Hepatic stellate cell (primary cell): ENCODE measurements at places on chromosomes 16 and 17.

DNA sequence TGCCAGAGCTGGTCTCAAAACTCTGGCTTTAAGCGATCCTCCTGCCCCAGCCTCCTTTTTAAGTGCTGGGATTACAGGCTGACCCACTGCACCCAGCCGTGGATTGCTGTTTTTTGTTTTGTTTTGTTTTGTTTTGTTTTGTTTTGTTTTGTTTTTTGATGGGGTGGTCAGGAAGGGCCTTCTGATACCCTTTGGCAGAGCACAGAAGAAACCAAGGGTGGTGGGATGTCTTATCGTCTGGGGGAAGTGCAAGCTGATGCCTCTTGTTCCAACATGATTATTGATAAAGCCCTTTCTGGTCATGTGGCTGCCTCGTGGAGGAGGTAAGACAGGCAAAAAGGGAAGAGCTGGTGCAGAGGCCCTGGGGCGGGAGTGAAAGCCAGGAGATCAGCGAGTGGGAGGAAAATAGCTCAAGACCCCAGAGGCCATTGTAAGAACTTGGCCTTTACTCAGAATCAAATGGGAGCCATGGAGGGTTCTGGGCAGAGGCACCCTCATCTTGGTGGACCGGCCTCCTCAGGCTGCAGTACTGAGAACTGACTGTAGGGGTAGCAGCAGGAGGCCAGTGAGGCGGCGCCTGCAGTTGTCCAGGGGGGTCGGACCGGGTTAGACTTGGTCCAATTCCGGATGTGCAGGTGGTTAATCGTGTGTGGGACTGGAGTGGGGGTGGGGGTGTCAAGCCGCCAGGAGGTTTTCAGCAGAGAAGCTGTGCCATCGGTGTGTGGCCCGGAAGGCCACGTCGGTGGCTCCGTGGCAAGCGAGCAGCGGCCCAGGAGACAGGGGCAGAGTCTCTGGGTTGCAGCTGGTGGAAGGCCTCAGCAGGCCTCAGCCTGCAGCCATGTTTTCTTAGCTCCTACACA, 84.4 kb upstream of the GSE1 start:
- no peak for DNase-seq

DNA sequence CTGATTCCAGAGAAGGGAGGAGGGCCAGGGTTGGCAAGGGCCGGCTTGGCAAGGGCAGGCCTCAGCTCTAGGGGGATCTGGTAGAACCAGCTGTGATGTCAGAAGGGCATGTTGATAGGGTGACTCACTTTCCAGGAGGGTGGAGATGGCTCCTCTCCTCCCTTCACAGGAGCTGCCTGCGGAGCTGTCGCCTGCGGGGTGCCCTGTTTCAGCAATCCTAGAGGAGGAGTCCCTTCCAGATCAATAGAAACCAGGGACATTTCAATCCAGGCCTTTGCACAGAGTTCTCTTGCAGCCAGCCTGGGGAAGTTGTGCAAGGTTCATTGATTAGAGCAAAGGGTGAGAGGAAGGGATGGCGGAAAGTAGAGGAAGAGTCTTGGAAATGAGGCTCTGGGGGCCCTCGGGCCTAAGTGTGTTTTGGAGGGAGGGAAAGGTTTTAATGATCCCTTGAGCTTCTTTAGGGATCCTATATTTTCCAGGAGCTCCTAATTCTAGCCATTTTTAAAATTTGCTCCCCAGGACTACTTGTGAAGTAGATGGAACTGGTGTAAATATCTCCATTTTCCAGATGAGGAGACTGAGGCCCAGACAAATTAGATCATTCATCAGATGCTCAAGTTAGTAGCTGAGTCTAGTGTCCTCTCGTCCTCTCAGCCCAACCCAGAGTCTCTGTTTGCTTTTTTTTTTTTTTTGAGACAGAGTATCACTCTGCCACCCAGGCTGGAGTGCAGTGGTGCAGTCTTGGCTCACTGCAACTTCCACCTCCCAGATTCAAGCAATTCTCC, 24.8 kb upstream of the CSNK2A2 start:
- DNase-seq, result no peak

DNA sequence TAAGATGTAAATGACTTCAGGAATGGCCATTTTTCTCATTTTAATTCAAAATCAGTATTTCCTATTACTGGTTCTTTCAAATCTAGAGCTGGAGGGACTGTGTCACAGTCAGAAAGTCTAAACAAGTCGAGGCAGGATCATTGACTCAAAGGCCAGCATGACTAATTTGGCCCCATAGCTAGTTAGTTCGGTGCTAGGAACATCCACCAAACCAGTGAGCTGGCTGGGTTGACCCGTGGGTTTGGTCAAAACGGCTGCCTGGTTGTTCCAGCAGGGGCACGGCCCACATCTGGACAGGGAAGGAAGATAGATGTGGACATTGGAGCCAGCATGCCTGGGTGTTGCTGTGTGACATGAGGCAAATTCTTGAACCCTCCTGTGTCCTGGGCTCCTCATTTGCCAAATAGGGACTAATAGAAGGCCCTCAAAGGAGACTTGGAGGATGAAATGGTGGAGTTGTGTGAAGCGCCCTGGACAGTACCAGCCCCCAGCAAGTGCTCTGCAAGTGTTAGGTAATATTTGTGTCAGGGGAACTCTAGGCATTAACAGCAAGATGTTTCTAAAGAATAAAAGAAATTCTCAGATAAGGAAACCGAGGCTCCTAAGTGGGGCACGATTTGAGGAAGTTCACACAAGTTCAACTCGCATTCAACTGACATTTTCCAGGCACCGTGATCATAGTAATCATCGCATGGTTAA, 46.2 kb downstream of the MEOX1 start:
- DNase-seq, result no peak

DNA sequence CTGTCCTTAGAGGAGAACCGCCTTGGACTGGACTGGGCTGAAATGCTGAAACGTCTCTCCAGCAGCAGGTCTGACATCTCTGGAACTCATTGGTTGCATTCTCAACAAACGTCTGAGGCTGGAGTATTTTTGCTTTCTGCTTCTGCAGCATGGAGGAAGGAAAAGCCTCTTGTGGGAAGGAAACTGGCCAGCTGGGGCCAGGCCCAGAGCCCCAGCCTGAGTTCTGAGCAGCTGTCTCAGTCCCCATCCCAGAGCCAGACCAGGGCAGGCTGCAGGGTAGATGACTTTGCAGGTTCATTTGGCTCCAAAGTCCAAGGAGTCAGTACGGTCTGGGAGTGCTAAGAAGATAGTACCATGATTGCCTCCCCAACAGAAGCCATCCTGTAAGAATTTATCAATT, 18.3 kb downstream of the TEKT3 start:
- no peak for DNase-seq

GRCh38 chr17:57372156-57372555, 115.8 kb downstream of the MSI2 start:
- DNase-seq, result no peak

DNA sequence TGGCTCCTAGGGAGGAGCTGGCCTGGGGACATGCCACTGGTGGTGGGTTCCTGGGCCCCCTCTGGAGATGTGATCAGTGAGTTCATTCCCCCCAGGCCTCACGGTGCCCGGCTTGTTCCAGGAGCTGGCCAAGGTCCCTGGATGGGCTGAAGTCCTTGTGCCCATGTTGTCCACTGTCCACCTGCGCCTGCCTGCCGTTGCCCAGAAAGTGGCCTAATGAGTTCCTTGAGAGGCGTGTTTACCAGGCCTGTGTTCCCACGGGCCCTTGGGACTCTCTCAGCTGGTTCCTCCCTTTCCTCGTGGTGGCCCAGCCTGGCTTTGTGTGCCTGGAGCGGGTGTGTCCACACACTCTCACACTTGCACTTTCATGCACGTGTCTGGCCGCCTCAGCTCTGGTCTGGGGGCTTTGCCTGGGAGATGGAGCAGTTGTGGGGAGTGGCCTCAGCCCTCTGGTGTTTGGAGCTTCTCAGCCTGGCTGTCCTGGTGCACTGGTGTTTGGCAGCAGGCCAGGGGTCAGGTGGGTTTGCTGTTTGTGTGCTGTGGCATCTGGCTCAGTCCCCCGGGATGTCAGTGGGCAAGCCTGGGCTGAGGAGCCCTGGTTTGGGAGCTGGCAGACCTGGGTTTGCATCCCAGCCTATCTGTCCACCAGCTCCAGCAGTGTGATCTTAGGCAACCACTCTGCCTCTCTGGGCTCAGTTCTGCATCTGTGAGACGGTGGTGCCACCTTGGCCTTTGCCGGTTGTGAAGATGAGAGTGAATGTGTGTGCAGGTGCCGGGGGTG, 18.0 kb downstream of the ADCY7 start:
- DNase-seq, result no peak

- no peak for DNase-seq
Measured at GRCh38 chr17:10798332-10798749, 5.6 kb downstream of the TMEM238L start.

GRCh38 chr16:4002121-4002520, 114.1 kb downstream of the ADCY9 start:
- DNase-seq, result no peak
